SK-N-SH treated with all-trans-retinoic acid at 6 μM for 48 hours (cell line): ENCODE measurements at places on chromosomes 13 and 19.

GRCh38 chr13:103100830-103101229 is 34.6 kb upstream of the SLC10A2 start:
- ATAC-seq = no peak

- ATAC-seq = no peak
These were observed 3.6 kb downstream of the C2CD4C start for GRCh38 chr19:405121-405965.

GRCh38 chr19:3945838-3946237 is 13.0 kb downstream of the NMRK2 start:
- no peak for ATAC-seq

- no peak for ATAC-seq
These were observed 148.9 kb downstream of the GPC6 start for GRCh38 chr13:93375491-93375890.

- no peak for ATAC-seq
These were observed 265.9 kb downstream of the TBC1D4 start for GRCh38 chr13:75216038-75216437.

DNA sequence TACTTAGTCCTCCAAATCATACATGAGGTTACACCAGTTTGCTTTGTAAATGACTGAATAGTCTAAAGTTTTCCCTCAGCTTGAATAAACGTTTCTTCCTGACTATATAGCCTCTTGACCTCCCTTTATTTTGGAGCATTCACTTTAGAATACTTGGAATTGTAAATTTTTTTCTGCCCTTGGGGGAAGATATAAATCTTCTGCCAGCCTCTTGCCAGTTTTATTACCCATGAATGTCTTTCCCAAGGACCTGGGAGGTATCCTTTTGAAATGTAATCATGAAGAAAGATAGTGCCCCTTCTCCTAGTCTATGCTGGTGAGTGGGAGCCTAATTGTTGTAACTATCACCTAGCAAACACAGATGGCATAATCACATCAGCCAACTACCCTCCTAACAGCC is 2033.9 kb upstream of the PCDH20 start:
- ATAC-seq = no peak

- no peak for ATAC-seq
These were observed 27.7 kb downstream of the SBNO2 start for GRCh38 chr19:1146412-1146699.

DNA sequence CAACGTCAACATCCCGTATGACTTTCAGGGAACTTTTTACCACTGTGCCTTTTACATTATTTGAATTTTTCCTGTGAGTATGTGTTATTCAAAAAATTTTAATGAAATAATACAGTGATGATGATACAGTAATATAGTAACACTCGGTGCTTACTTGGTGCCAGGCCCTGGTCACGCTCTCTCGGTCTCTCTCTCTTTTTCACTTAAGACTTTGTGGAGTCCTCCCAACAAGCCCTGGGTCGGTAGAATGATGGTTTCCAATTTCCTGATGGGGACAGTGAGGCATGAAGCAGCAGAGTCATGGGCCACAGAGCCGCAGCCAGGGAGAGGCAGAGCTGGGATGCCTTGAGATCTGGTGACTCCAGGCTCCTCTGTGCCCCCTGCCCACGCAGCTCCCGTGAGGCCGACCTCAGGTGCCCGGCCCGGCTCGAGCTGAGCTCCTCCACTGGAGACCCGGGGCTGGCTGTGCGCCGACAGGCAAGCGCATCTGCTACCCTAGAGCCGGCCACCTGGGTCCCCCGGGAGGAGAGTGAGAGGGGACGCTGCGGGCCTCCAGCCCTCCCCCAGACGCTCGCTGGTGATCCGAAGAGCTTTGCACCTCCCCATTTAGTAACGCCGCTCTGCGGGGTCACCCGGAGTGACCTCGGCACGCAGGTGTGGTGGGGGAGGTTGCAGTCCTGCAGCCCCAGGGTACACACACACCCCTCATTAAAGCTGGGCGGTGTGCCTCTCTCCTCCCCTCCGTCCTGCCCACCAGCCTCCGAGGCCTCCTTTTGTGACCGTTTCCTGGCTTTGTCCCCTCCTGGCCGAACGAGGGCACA is 4.4 kb upstream of the SBK3 start:
- peak; percentile 76 for ATAC-seq

GRCh38 chr19:47230054-47230920 is 712 bp downstream of the BBC3 start:
- ATAC-seq = no peak

GRCh38 chr13:41613984-41614661 is 156.8 kb downstream of the RGCC start:
- no peak; the same call in 2 of the 3 replicates for ATAC-seq

DNA sequence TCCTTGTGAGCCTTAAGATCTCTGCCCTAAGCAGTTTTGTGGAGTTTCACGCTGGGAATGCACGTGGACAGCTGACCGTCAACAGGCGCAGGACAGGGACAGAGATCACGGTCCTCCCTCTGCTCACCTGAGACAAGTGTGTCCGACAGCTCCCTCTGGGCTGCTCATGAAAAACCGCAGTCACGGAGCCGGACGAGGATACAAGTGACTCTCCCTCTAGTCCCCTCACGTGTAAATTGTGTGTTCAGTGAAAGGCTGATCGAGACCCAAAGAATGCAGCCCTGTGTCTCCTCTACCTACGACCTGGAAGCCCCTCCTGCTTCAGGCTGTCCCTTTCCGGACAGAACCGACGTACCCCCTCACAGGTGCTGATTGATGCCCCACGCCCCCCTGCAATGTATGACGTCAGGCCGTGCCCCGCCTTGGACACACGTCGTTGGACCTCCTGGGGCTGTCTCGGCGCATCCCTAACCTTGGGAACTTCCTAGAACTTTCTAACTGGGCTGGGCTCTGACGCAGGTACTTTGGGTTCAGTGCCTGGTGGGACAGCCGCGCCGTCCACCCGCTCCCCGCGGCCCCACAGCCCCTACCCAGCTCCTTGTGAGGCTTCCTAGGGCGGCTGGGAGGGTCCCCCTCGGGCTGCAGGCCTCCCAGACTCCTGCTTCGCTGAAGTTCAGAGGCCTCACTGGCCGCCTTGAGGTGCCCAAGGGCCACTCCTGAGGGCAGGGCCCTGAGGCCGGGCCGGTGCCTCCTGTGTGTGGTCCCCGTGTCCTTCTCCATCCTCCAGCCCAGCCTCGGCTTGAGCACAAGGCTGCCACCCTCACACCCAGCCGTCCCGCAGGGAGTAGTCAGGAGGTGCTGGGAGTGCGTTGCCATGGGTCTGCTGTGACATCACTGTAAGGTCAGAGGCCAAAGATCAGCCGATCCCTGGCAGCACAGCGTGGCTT is at the start of gene C13orf46:
Gene C13orf46, minus strand, starts transcription at position 859 of the 947 bp plus-strand sequence. Its CDS starts 79 bp downstream, at position 780.
- ATAC-seq = no peak

DNA sequence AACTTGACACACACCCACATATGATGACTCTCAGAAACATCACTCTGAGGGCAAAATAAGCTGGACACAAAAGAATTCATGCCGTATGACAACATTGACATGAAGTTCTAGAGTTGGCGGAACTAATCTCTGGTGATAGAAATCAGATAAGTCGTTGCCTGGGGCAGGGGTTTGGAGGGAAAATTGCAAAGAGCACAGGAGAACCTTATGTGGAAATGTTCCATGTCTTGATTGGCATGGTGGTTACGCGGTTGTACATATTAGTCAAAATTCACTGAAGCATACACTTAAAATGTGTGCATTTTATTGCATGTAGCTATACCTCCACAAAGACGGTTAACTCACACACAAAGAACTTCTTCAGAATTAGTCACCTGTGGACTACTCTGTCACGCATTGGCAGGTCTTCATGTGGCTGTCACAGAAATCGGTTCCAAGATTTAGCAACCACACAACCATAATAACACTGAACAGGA is 137.8 kb upstream of the GJB6 start:
- no peak for ATAC-seq

DNA sequence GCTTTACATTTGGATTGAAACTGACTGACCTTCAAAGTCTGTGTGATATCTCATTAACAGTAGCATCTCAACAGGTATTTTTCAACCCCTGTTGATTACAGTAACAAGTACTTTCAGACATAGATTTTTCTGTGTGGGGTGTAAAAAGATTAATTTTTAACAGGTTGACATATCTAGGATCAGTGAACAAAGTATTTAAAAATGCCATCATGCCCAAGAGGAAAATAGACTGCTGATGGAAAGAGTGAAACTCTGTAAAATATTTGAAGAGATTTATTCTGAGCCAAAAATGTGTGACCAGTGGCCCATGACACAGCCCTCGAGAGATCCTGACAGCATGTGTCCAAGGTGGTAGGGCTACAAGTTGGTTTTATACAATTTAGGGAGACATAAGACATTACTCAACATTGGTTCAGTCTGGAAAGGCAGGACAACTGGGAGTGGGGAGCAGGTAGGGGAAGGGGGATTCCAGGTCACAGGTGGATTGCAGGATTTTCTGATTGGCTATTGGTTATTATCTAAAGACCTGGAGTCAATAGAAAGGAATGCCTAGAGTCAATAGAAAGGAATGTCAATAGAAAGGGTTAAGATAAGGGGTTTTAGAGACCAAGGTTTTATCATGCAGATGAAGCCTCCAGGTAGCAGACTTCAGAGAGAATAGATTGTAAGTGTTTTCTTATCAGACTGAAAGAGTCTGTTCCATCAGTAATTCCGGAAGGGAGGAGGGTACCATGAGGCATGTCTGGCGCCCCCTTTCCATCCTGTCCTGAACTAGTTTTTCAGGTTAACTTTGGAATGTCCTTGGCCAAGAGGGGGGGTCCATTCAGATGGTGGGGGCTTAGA is 29.1 kb downstream of the TNFRSF19 start:
- no peak for ATAC-seq

DNA sequence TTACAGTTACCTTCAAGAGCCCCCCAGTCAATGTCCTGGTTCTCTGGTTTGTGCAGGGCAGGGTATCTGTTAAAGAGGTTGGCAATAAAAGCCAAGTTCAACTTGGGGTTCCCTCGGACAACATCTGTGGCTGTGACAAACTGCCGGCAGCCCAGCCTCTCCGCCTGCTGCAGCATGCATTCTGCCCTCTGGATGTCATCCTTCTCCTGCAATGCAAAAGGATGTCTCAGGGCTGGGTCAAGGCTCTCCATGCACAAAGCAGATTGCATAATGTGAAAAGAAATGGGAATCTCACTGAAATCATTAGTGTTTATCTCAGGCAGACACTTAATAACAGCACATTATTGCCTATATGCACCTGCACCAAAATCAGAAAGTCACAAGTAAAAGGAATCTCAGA is 35.1 kb downstream of the LCP1 start:
- peak; percentile 68; the same call in 2 of the 3 replicates for ATAC-seq

DNA sequence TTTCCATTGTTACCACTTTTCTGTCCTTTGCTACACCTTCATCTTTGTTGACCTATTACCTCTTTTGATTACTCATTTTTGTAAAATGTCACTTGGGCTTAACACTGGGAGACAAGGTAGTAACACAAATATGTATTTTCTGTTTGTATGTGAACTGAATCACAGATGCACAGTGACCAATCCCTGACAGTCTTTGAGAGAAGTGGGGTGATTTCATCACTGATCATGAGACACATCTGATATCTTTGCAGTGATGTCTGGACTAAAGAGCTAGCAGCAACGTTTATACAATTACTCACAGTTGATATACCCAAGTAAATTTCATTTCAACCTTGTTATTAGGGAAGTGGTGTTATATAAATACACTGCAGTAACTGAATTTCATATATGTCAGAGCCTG is 1397.4 kb upstream of the SPRY2 start:
- ATAC-seq = no peak

DNA sequence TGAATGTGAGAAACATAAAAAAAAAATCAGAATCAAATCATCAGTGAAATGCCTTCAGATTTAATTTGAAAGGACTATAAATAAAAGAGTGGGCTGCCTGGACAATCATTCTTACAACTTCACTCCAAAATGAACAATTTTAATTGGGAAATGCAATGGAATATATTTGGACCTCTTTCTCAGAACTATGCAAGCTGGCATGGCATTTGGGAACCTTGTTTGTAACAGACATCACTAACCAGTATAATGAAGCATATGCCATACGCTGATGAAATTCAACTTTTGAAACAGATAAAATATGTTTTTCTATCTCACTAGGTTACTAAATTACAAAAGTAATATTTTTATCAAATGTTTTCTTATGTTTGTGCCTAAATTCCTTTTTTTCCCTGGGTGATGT is 64.2 kb upstream of the FAM216B start:
- ATAC-seq = no peak

DNA sequence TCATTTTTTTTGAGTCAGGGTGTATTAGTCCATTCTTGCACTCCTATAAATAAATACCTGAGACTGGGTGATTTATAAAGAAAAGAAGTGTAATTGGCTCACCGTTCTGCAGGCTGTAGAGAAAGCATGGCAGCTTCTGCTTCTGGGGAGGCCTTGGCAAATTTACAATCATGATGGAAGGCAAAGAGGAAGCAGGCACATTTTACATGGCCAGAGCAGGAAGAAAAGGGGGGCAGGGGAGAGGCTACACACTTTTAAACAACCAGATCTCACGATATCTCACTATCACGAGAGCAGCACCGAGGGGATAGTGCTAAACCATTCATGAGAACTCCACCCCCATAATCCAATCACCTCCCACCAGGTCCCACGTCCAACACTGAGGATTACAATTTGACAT is 44.5 kb upstream of the MIR17HG start:
- no peak for ATAC-seq

- ATAC-seq = peak; percentile 50
These were observed 10.1 kb upstream of the CD22 start for GRCh38 chr19:35318679-35319448.

DNA sequence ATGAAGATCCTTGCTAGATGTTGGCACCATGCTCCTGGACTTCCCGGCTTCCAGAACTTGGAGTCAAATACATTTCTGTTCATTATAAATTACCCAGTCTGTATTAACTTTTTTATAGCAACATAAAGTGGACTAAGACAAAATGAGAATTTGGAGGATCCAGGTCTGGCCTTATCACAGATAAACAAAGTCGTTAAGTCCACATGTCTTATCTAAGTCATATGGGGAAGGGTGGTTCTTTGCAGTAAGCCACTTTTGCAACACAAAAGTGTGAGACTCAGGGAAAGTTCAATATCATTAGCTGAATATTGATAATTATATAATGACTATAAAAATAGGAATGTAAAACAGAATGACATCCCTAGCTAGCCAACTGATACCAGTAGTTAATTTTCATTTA is 91.6 kb upstream of the SIAH3 start:
- ATAC-seq = no peak

- ATAC-seq = peak; percentile 92
These were observed 67.1 kb downstream of the RASA3 start for GRCh38 chr13:114065141-114065925.
